ENCODE measurements at places on chromosomes 5 and 9.

GRCh38 chr5:15105799-15106393, 234.3 kb upstream of the ANKH start:
- peak; percentile 13 for DNase-seq

DNA sequence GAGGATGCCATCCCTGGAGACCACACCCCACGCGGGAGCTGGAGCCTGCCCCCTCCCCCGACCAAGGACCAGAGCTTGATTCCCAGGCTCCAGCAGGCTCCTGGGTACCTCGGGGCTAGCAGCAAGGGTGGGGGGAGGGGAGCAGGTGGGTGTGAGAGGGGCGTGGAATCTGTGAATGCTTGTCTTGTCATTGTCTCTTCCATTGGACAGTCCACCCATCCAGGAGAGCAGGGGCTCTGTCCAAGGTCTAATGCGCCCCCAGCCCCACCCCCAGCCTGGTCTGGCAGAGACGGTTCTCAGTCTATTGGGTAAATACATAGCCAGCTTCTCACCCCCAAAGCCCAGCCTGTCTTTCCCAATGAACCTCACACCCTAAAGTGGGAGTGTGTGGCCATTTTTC, 22.8 kb downstream of the URM1 start:
- DNase-seq = no peak

- DNase-seq = no peak
Observed at GRCh38 chr9:136405481-136405880, 4.9 kb downstream of the ENTR1 start.

- no peak for DNase-seq
Observed at GRCh38 chr5:92633875-92634487, 947.0 kb downstream of the NR2F1-AS1 start.

DNA sequence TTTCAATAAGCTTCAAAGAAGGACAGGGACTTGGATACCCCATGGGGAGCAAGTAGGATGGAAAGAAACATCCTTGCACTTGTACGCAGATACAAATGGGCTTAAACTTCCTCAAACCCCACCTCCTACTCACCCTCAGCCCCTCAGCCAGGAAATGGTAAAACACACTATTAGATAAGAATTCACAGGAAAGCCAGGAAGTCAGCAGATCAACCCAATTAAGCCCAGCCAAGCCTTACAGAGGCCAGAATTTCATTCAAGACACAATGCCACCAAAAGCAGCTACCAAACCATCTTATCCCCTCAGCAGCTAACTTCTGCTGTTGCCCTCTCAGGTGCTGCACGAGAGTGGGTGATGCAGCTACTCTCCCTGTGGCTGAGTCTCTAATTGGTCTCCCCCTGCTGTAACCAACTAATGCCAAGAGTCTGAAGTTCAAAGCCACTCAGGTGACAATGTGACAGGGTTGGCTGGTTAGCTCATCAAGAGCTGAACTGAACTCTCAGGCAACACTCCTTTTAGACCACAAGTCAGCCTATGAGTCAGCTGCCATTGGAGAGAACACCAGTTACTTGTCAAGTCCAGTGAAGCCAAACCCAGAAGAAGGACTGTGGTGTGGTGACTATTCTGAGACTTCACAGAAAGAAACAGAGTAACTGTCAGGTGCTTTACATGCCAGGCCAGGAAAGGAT, 201.9 kb downstream of the ZNF608 start:
- no peak for DNase-seq

- no peak for DNase-seq
Observed at GRCh38 chr5:53463909-53464621, 16.4 kb upstream of the FST start.

- DNase-seq = no peak
Observed at GRCh38 chr9:128809831-128810230, 8.5 kb upstream of the ENDOG start.

DNA sequence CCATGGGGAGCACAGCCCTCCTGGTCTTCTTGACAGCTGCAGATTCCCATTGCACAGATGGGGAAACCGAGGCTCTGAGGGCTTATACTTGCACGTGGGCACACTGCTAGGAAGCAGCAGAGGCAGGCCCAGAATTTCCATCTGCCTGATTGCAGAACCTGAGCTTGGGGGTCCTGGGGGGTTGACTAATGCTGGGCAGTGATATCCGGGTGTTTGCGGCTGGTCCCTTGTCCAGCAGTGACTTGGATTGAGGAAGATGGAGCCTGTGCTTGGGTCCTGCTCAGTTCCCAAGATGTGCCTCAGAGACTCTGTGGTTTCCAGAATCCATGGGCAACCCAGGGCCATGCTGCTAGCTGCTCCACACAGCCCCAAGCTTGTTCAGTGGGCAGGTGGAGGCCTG, 91.2 kb downstream of the PHF2 start:
- no peak for DNase-seq

GRCh38 chr5:37833990-37834389, 5.9 kb downstream of the GDNF start:
- DNase-seq = no peak

GRCh38 chr5:33800241-33800950, 91.4 kb downstream of the ADAMTS12 start:
- no peak for DNase-seq

DNA sequence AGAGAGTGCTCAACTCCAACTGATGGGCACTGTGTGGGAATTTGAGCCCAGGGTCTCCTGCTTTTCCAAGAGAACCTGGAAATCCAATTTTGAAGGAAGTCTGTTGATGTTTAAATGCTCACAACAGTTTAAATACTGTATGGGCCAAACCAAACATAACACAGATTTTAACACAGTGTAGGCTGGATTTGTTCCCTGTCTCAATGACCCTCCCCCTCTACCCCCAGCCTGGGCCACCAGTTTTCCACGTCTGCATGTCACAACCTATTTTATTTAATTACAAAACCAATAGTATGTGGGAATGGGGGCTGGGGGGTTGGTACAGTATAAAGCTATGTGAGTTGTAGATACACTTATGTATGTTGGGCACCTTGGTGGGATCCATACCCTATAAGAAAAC, 11.7 kb downstream of the PALM2AKAP2 start:
- no peak for DNase-seq

GRCh38 chr9:98923451-98924123, 20.1 kb upstream of the COL15A1 start:
- no peak for DNase-seq

GRCh38 chr5:154949781-154950180, 8.9 kb downstream of the MRPL22 start:
- no peak for DNase-seq

DNA sequence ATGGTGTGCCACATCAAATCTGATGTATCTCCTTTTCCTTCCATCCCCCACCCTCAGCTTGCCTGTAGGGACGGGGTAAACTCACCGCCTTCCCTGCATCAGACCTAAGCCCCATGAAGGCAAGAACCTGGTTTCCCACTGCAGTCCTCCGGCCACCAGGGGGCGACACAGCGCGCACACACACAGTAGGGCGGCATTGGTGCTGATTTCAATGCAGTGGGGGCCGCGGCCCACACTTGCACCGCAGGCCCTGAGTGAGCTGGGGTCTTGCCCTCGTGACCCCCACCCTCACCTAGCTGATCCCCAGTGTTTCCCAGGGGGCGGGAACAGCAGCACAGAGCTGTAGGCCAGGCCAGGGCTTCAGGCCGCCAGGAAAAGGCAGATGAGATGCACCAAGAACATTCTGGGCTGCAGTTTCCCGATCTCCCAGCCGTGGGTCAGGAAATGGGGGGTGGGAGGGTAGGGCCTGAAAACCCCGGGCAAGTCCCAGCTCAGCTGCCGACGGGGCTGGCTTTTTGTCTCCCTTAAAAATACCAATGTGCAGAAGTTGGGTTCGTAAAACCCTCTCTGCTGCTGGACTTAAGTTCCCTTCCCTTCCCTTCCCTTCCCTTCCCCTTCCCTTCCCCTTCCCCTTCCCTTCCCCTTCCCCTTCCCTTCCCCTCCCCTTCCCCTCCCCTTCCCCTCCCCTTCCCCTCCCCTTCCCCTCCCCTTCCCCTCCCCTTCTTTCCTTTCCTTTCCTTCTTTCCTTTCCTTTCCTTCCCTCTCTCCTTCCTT, 19.5 kb downstream of the FAM163B start:
- no peak for DNase-seq

DNA sequence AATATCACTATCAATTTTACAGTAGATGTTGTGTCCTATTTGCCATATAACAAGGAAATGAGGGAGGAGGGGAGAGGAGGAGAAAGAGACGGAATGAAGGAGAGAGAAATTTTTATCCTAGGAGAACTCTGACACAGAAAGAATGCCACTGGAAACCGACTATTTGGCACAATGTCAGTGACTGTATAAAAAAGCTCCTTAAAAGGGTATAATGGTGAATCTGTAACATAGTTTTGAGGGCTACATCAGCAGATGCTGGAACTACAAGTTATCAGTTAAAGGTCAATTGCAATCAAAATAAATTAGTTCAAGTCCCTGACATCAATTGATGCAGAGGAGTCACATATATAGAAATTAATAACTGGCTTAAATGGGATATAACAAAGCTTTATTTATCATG, 5.7 kb downstream of the EDIL3 start:
- no peak for DNase-seq

- no peak for DNase-seq
Observed at GRCh38 chr5:137837491-137838394, 29.9 kb upstream of the MYOT start.

DNA sequence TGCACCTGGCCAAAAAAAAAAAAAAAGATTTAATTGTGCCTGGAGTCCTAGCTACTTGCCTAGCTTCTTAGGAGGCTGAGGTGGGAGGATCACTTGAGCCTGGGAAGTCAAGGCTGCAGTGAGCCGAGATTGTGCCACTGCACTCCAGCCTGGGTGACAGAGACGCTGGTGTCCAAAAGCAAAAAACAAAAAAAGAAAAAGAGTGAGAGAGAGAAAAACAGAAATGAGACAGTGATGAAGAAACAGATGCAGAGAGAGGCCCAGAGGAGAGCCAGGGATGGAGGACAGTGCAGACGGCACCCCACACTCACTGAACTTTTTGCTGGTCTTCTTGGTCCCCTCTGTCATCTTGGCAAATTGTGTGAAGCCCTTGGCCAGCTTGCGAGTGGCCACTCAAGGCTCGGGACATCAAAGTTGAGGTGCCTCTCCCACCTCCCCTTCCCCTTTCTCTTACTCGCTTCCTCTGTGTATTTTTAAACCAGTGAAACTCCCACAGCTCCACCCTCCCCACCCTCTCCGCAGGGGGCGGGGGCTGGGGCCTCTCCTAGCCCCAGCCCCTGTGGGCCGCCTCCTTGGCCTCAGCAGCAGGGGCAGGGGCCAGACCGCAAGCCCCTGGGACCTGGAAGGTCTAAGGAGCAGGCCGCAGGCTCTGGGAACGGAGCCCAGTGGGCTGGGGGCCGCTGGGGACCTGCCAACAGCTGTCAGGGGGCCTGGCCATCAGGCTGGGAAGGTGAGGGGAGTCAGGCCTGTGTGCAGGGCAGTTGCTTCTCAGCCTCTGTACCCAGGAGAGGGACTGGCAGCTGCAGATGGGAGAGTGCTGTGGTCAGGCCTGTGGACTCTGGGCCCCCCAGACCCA, at the start of gene SH2D3C:
Gene SH2D3C (minus strand): TSS at position 387 of the 856 bp plus-strand sequence. CDS start 39 bp downstream, at position 348.
- no peak for DNase-seq

- DNase-seq = no peak
Observed at GRCh38 chr9:101626295-101626694, 31.5 kb upstream of the PPP3R2 start.

GRCh38 chr5:124810396-124811006, 64.1 kb upstream of the ZNF608 start:
- DNase-seq = no peak

- DNase-seq = peak; percentile 25
Observed at GRCh38 chr5:153147891-153148623, 342.4 kb upstream of the GRIA1 start.

DNA sequence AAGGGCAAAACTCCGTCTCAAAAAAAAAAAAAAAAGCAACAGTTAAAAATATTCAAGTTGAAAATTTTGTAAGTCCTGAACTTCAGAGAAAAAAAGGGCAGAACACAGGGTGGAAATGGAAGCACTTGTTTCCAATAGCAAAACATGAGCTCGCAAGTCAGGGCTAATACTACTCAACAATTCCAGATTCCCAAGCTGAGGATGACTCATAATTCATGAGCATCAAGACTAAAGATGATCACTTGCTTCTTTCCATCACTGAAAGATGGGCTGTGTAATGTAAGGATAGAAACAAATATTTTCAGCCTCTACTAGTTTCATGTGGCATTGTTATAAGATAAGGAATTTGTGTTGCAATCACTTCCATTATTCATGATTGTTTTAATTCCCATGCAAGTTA, 33.5 kb upstream of the FST start:
- no peak for DNase-seq

GRCh38 chr9:123043081-123043939, 9.8 kb downstream of the GPR21 start:
- DNase-seq = no peak

DNA sequence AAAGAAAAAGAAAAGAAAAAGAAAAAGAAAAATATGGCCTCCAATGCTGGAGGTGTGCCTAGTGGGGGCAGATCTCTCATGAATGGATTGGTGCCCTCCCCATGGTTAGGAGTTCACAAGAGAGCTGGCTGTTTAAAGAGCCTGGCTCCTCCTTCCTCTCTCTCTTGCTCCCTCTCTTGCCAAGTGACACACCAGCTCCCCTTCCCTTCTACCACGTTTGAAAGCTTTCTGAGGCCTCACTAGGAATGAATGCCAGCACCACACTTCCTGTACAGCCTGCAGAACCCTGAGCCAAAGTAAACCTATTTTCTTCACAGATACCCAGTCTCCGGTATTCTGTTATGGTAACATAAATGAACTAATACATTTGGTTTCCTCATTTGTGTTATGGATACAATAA, 14.4 kb upstream of the GALNT10 start:
- DNase-seq = no peak

DNA sequence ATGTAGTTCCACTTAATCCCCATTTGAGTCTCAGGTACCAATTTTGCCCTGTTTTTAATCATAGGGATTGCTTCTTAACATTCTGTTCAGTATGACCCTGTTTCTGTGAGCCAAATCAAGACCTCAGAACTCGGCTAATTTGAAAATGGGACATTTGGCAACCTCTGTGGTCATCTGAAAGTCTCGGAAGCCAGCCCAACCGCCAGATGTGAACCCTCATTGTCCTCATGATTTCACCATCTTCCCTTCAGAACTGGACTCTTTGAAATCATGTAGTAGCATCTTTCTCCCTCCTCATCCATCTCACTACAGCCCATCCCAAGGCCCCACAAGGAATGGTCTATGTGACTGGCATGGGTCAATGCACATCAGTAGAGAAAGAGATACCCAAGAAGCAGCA, 88.9 kb downstream of the S1PR3 start:
- no peak for DNase-seq

- no peak for DNase-seq
Observed at GRCh38 chr5:39658866-39659265, 234.1 kb upstream of the DAB2 start.

Measured in NCI-H510A (cell line).